ENCODE measurements at places on chromosomes 5 and 9.

DNA sequence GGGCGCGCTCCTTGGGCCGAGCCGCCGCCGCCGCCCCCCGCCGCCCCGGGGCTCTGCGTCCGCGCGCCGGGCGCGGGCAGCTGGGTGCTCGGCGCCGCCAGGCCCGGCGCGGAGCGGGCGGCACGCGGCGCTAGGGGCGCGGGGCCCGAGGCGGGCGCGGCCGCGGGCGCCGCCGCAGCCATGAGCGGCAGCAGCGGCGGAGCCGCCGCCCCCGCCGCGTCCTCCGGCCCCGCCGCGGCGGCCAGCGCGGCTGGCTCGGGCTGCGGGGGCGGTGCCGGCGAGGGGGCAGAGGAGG is 351 bp downstream of the TRIO start:
- DNase-seq, result no peak

DNA sequence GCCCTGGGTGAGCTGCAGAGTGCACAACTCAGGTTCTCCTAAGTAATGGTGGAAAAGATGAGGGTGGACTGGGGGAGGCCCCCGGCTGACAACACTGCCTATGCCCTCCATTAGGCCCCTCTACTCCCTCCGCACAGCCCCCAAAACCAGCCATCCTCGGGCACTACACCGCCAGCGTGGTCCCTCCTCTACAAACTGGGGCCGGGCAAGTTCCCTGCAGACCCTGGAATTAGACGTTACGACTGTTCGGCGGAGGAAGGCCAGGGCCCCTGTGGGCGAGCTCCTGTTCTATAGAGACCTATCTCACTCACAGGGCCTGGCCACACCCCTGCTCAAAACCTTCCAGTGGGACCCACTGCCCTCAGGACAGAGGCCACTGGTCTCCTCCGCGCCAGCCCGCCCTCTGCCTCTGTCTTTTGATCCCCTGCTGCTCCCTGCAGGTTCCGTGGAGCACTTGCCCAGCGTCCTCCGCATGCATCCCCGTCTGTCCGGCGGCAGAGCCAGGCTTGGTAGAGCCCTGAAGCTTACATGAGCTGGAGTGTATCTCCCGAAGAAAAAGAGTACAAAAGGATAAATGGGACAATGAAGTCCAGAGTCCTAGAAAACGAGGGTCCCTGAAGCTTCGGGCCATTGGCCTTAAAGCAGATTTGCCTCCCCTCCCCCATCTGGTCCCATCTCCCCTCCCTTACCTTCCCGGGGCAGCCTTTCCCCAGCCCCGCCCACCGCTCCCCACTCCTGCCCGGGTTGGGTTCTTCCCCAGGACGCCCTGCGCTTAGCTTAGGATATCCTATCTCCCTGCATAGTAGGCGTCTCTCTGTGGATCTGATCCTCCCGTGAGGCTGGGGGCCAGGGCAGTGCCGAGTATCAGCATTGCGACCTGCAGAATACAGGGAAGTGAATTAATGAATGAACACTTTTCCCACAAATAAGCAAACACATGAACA is 71.3 kb downstream of the HRH2 start:
- DNase-seq, result no peak

GRCh38 chr9:128945798-128946501 is 1.5 kb downstream of the DOLK start:
- no peak for DNase-seq

DNA sequence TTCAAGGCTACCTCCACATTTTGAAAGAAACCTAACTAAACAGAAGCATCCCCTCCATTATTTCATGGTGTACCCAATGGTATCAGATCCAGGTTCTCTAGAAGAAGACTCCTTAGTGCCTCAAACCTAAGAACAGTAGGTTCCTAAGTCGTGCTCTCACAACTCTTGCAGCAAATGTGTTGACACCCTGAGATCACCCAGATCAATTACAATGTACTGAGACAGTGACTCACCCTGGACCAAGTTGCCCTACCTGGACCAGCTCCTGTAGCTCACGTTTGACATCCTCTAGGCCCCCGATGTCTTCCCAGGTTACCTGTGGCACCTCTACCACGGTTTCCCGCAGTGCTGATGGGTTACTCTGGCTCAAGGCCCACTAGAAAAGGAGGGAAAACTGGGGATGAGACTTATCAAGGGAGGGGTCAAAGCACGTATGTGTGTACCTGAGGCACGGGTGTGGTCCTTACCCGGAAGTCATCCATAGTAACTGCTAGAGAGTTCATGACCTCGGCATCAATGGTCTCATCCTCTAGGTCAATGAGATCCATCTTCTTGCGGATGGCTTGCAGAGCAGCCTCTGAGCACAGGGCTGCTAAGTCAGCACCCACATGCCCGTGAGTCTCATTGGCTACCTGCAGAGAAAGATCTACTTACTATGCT is 11.7 kb downstream of the VCP start:
- no peak for DNase-seq

GRCh38 chr5:94249430-94249829 is 369.0 kb downstream of the KIAA0825 start:
- DNase-seq, result no peak
